ENCODE measurements at places on chromosomes 7 and 10. TPM values are rescaled to one million over a fixed set of nuclear protein-coding genes. Genes with fewer than 3 reads are reported as not detected.
A peak's percentile ranks its signal among the peaks of the same experiment; 100 is the strongest.

GRCh38 chr10:13946209-13946460, 359.4 kb downstream of the PRPF18 start:
- no peaks in the 10 kb centered on the region for H3K36me3 ChIP-seq
- H3K27ac ChIP-seq: no peak overlapping the region
- no peaks in the 10 kb centered on the region for H3K27me3 ChIP-seq

HGF gene
- 0.96 TPM for total RNA-seq

CPXM2 gene
- 5.8 TPM for total RNA-seq

NODAL gene
- total RNA-seq: not detected

GRCh38 chr10:58993480-58994221, 182.8 kb upstream of the PHYHIPL start:
- no peak overlapping the region for H3K27ac ChIP-seq
- H3K27me3 ChIP-seq: no peaks in the 10 kb centered on the region
- H3K4me3 ChIP-seq: no peak overlapping the region
- DNase-seq: no peak
- H3K4me1 ChIP-seq: no peaks in the 10 kb centered on the region

DNA sequence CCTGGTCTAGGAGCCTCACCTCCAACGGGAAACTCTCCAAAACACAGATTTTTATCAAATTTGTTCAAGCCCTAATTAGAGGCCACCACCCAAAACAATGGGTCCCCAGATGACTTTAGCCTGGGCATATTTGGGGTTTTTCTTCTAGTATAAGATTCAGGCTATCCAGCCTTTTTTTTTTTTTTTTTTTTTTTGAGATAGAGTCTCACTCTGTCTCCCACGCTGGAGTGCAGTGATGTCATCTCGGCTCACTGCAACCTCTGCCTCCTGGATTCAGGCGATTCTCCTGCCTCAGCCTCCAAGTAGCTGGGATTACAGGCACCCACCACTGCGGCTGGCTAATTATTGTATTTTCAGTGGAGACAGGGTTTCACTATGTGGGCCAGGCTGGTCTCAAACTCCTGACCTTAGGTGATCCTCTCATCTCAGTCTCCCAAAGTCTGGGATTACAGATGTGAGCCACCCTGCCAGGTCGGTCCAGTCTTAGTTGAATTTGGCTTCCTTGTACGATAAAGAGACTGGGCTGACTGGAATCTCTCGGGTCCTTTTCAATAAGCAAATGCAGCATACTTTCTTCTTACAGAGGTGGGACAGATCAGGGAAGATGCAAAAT, 91.4 kb upstream of the KLF6 start:
- peaks cover 6% of the 10 kb centered on the region for H3K4me1 ChIP-seq
- no peak overlapping the region for H3K4me3 ChIP-seq
- H3K27me3 ChIP-seq: no peaks in the 10 kb centered on the region
- DNase-seq: no peak

DNA sequence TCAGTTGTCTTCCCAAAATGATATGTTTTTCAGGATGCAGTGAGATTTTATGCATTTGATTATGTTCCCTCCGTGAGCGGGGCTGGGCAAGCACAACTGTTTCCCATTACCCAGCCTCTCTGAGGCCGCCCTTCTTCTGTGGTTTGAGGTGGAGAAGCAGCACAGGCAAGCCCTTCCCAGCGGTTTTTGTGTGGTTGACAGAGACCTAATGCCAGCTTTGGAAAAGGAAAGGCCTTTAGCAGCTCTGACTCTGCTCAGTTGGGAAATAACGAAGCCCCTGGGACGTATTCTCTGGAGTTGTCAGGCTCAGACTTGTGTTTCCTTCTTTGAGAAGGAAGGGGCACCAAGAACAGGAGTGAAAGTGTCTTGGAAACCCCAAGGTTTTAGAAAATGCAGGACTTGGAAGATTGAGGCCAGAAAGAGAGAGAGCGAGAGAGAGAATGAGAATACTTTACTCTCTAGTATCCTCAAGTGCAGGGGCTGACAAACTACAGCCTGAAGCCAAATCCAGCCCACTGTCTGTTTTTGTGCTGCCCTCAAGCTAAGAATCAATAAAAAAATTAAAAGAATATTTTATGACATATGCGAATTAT, 20.6 kb upstream of the PDCD4 start:
- H3K4me3 ChIP-seq: no peak overlapping the region

- peak; percentile 70 for DNase-seq
- H3K27ac ChIP-seq: peak within 1 kb of the TSS; percentile 41
- H3K4me3 ChIP-seq: peak within 1 kb of the TSS; percentile 50
- H3K4me1 ChIP-seq: no peaks in the 10 kb centered on the region
- H3K27me3 ChIP-seq: peaks cover 11% of the 10 kb centered on the region
Observed at GRCh38 chr7:140640727-140641523, at the start of gene DENND2A. Gene DENND2A (minus strand): TSS chr7:140640813. CDS start chr7:140602397, 38,416 bp downstream.

All from colonic mucosa (tissue), 4 donors.